Kidney (tissue), 22 donors: ENCODE measurements at places on chromosomes 6 and 20. TPM values are rescaled to one million over a fixed set of nuclear protein-coding genes. Genes with fewer than 3 reads are reported as not detected.

Gene ID1
- total RNA-seq, result 189 TPM

Gene PPP1R16B
- total RNA-seq, result 29.4 TPM

Gene CCM2L
- 13.8 TPM for total RNA-seq

Gene PHACTR1
- 33.6 TPM for total RNA-seq

Gene AHCY
- total RNA-seq, result 70.3 TPM

Gene SLC44A4
- total RNA-seq, result 137 TPM

Gene ENTPD6
- 95.7 TPM for total RNA-seq

Gene RIPPLY2
- 0.38 TPM for total RNA-seq

Gene METTL24
- 3.5 TPM for total RNA-seq

Gene VSTM2L
- total RNA-seq, result 4.1 TPM

Gene HLA-DRA
- 607 TPM for total RNA-seq

Gene ABRACL
- total RNA-seq, result 24.9 TPM

Gene C2
- total RNA-seq, result 38.7 TPM

Gene ZNF334
- 8.2 TPM for total RNA-seq

Gene PABPC1L
- total RNA-seq, result 48.6 TPM

Gene TRIM15
- total RNA-seq, result 2.2 TPM

Gene FOXQ1
- total RNA-seq, result 33.6 TPM

GRCh38 chr6:166417285-166417691, 34.5 kb upstream of the MPC1 start:
- DNase-seq, result no peak

GRCh38 chr6:166636934-166637333, 9.9 kb upstream of the RPS6KA2 start:
- DNase-seq, result peak; percentile 44

DNA sequence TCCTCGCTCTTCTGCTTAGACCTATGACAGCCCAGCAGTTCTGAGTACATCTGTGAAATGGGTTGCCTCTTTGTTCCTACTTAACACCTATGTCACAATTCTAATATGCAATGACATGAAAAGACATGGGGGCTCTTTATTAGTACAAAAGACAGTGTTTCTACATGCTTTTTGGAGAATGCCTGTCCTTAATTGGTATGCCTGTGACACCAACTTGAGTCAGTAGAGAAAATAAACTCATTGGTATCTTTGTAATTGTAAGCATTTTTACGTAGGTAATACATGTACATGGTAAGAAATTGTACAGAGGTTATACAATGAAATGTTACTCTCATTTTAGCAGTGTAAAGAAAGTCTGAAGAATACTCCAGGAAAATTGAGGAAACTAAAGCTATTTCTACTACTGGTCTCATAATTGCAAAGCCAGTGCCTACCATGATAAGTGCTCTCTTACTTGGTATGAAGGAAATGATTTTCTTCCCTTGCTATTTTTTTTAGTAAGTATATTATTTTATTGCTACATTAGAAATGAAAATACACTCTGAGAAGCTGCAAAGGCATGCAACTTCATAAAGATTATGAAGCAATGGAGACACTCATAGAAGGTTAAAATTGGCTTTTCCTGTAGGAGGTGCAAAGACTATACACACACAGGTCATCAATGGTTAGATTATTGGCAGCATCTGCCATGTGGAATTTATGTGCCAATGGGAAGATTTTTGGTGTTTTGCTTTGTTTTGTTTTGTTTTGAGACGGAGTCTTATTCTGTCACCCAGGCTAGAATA, 4.9 kb upstream of the EEF1A1 start:
- no peak for DNase-seq

GRCh38 chr6:149443411-149444181, 41.2 kb downstream of the ZC3H12D start:
- no peak for DNase-seq

- DNase-seq, result no peak
Measured at GRCh38 chr20:49945701-49946477, 9.7 kb downstream of the RNF114 start.

- DNase-seq, result no peak
Measured at GRCh38 chr6:144335914-144336313, 50.8 kb downstream of the UTRN start.

DNA sequence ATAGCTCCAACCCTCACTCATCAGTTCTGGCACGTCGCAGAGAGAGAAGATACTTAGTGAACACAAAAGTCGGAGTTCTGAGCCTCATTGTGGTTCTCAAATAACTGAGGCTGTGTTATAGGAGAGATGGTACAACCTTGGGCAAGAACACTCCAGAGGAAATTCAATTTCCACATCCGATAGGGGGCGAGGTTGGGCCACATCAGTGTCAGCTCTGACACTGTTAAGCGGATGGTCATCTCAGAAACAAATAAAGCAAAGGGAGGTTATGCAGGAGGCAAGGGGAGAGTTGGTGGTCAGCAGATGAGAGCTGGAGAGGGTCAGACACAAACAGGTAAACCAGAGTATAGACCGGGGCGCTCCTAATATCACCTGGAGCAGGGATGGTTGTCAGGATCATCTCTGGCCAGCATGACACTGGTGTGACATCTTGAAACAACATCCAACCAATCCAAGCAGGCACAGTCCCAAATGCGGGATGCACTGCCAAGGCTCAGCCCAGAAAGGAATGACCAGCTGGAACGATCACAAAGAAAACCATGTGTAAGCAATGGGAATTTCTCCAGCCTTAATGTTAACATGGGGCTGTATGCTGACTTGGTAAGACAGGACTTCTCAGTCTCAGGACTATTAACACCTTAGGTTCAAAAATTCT, 331.8 kb downstream of the HACE1 start:
- DNase-seq, result no peak

DNA sequence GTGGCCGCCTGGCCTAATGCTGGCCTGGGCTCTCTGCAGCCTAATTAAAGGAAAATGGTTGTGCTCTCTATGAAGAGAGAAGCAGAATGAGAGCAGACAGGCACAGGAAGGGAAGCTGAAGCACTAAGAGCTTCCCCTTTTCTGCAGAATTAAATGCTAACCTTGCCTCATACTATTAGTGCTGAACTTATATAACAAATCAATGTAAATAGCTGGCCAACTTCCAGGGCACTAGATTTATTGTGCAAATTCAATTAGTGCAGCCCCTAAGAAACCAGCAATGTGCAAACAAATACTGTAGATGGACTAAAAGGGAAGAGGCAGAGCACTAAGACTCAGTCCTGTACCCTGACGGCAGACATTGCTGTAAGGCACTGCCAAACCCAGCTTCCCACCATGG, 36.1 kb upstream of the INSM1 start:
- DNase-seq, result no peak

GRCh38 chr6:14641423-14642135, 524.0 kb downstream of the CD83 start:
- no peak for DNase-seq

DNA sequence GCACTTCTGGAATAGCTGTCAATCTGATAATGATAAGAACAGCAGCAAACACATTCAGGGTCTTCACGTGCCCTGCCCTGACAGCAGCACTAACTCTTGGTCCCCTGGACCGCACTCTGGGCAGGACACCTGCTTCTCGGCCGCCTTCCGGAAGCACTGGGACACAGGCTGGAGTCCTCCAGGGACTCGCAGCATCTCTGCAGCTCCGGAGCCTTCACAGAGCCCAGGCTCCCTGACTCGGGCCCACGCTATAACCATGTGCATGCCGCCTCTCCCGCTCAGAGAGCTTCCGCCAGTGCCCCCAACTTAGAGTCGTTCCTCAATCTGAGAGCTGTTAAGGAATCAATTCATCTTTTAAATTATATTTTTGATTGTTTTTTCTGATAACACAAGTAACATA, 377.3 kb downstream of the TAF4 start:
- DNase-seq, result no peak

GRCh38 chr6:135828021-135828420, 23.5 kb upstream of the PDE7B start:
- DNase-seq, result no peak

GRCh38 chr6:169345146-169345545, 91.5 kb upstream of the THBS2 start:
- DNase-seq, result no peak

GRCh38 chr6:15426395-15426794, 180.5 kb downstream of the JARID2 start:
- no peak for DNase-seq

DNA sequence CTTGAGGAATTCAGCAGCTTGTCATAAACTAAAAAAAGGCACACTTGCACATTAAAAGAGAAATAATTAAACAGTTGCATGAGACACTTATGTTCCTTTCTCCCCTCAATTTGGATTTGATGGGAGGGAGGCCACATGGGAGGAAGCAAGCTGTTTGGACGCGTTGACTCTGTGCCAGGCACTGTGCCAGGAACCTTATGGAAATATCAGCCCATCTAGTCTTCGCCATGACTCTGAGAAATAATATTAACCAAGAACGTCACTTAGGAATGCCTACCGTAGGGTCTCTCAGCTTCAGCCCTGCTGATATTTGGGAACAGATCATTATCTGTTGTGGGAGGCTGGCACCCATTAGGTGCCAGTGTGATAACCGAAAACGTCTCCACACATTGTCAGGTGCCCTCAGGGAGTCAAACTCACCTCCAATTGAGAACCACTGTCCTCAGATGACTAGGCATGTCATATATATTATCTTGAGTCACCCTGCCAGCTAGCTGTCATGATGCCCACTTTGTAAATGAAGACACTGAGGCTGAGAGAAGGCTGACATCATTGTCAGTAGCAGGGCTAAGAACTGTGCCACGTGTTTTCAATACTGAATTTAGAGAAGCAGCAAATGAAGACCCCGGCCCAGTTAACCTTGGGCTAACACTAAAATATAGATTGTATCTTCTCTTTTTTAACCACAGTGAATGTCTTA, 36.1 kb downstream of the EYA2 start:
- no peak for DNase-seq

DNA sequence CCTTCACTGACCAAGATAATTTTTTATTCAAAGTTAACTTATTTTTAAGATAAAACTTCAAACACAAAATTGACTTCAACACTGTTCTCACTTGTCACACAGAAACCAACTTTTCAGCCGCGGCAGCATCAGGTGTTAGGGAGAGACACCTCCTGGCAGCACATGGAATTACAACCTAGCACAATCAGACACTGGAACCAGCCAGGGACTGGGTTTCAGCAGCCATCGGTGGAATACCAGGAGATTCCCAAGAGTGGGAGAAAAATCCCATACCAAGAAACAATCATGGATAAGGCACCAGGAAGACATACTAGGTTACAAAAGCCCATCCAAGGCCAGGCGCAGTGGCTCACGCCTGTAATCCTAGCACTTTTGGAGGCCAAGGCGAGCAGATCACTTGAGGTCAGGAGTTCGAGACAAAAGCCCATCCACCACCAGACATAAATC, 70.0 kb downstream of the SNX5 start:
- DNase-seq, result peak; percentile 75

DNA sequence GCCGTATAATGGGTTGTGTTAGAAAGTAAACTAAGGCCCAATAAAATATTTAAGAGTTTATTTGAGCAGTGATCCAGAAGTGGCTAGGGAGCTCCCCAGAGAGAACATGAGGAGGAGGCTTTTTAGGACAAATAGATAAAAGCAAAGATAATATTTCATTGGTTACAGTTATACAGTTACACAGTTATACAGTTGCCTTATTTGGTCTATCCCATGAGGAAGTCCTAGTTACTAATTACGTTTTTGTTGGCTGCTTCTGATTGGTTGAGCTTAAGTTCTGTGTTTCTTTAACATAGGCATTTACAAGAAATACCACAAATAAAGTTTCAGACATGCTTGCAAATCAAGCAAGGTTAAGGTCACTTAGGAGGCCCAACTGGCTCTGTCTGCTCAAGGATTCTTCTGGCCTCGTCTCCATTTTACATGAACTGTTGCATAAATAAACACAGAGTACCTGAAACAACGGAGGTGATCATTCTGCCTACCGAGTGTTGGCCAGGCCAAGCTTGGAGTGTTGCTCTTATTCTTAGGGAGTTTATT, 7.0 kb downstream of the UBD start:
- DNase-seq, result no peak

DNA sequence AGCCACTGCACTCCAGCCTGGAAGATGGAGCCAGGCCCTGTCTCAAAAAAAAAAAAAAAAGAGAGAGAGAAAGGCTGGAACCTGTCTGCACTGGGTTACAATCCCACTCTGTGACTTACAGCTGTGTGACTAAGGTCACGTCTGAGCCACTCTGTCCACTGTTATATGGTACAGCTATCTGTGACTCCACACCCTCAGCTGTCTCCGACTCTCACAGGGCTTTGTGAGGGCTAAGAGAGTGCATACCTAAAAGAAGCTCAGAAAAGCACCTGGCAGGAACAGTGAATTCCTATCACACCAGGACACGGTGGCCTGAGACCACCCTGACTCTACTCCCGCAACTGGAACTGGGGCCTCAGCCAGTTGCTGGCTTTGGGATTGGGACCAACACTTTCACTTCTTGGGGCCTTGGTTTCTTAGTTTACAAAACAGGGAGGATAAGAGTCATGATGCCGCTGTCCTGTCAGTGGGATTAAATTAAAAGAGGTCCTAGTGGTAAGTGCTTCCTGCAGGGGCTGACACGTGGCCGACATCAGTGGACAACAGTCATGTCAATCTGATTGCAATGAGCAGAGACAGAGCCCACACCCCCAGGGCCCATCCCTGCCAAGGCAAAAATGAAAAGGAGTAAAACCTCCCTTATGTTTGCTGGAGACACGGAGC, 5.7 kb upstream of the CD93 start:
- no peak for DNase-seq

DNA sequence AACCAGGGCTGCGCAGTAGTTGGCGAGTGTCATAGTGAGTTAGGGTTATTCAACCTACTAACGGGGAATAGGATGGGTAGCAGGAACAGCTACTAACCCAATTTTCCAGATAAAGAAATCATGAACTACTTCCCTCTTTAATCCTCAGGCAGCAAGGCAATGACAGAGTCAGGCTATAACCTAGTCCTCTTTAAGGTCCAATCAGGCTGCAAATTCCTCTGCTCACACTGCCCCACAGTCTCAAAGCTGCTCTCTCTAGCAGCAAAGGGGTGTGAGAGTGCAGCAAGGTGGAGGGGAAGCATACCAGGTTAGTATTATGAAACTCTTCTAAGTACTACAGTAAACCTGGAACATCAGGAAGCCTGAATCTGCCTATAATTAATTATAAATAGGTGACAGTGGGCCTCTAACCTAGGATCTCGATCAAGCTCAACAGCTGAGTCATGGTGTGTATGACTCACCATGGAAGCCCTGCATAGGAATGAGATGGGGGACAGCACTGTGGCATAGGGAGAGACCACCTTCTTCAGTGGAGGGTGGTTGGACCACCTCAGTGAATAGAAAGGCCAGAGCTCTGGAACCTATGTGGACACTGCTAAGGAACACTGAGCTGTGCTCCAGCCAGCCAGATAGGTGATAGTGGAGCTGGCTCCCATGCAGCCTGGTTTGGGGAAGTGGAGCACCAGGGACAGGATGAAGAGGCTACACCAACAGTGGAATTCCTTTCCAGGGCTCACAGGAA, 7.9 kb downstream of the PEX6 start:
- no peak for DNase-seq
